Hematopoietic multipotent progenitor cell treated with erythropoietin and hydrocortisone succinate and interleukin-3 and kit ligand, for 8 days (in vitro differentiated cells): ENCODE measurements at places on chromosomes 6 and 20.

DNA sequence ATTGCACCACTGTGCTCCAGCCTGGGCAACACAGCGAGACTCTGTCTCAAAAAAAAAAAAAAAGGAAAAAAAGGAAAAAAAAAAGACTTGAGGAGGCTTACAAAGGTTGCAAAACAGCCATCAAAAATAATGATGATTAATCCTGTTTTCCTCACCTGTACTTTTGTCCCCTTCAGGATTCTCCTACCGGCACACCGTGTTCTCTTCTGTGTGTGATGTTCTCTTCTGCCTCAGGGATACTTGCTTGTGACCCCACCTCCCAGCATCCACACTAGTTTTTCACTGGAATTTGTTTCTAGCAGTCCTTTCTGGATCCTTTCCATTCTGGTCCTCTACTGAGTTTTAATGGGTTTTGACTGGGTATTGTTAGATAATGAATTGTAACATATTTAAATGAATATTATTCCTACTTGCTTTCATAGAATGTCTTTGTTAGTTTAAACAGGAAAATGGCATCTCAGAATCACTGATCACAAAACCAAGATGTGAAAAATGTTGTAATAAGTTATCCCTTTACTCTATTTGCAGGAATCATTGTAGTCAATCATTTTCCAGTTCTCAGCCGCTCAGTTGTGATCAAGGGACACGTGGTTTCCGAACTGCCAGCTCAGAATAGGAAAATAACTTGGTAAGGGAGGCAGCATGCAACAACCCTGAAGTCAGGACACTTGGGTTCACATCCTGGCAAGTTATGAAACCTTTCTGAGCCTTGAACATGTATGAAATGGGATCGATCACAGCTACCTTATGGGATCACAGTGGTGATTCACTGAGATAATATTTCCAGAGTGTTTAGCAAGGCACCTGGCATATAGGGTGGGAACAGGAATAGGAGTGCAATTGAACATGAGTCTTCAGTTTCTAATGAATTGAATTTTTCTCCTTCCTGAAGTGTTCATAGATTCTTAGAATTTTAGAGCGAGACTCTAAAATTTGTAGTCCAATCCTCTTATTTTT lies 8.5 kb downstream of the C6orf89 start:
- DNase-seq, result no peak

DNA sequence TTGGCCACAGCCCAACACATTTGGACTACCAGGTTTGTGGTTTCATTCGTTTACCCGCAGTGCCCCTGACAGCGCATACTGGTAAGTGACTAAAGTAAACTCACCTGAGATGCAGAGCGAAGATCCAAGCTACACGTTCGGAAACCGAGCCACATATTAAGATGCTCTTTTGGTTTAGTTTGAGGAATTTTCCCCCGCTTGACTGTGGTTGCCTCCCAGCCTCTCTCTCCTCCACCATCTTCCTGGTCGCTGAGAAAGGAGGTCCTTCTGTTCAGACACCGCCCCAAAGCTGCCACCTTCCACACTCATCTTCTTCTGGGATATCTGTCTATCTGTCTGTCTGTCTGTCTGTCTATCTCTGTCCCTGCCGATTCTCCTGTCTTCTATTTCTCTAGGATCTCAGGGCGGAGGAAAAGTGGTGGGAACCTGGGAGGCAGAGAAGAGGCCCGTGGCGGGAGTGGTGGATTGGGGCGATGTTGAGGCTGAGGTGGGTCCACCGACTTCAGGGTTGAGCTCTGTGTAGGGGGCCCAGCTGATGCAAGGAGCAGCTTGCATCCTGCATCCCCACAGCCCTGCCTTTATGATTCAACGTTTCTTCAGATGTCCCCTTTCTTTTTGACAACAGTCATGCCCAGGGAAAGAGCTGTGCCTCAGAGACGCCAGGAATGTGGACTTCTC lies 196.9 kb upstream of the ZNF184 start:
- peak; percentile 20 for DNase-seq

DNA sequence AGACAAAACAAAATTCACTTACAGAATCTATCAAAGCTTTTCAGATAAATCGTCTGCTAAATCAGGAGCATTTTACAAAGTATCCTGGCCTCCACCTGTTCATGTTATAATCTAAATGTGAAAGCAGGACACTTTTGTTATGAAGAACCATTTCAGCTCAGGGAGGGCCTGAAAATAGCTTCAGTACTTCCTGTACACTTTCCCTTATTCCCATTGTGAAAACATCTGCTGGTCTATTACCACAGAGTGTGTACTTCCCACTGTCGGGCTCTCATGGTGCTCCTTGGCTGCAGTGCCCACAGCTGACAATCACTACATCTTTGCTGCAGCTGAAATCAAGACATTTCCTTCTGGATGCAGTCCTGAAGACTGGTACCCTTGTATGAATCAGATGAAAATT lies 128.1 kb downstream of the OPRM1 start:
- DNase-seq, result no peak

DNA sequence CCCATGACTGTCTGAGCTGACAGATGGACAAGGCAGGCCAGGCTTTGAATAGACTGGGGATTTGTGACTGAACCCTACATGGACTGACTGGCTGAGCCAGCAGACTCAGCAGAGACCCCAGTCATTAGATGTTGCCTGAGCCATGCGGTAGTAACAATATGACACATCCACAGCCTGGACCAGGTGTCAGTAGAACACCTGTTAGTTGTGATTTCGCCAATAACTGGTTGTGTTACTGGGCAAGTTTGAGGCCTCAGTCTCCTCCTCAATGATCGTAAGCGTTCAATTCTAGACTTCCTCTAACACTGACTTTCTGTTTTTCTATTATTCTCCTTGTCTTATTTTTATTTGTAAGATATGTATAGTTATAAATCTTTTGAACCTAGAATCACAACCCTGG lies 311.9 kb upstream of the MAP3K7 start:
- no peak for DNase-seq

- DNase-seq, result no peak
Observed at GRCh38 chr20:4791121-4791520, 69.4 kb downstream of the PRND start.

GRCh38 chr6:21420146-21420878 lies 173.2 kb upstream of the SOX4 start:
- no peak for DNase-seq
